ENCODE measurements at places on chromosomes 13 and 19. TPM values are rescaled to one million over a fixed set of nuclear protein-coding genes. Genes with fewer than 3 reads are reported as not detected.

IGFL1 gene
- total RNA-seq: not detected

KLHL26 gene
- total RNA-seq: 3.3 TPM

NUDT15 gene
- 47.9 TPM for total RNA-seq

TLE2 gene
- total RNA-seq: 19.2 TPM

KIR3DL2 gene
- total RNA-seq: not detected

ZNF581 gene
- 10.1 TPM for total RNA-seq

PRR19 gene
- 2.5 TPM for total RNA-seq

CLEC4M gene
- total RNA-seq: not detected

LHFPL6 gene
- 68.9 TPM for total RNA-seq

- no peak for DNase-seq
Observed at GRCh38 chr19:14185158-14185557, 20.8 kb downstream of the ADGRL1 start.

DNA sequence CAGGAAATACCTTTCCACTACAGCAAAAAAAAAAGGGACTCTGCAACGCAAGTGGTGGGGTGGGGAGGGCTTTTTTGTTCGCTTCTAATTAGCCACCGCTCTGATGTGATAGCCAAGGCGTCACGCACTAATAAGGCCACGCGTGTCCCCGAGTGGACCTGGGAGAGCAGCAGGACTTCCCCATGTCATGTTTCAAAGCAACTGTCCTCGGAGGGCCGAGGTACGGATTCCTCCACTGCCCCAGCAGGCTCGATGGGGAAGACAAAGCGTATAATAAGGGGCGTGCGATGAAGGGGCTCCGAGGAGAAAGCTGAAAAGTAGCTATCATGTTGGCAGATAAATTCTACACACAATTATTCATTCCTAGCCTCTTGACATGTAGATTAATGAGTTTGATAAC, 179.7 kb upstream of the ZNF507 start:
- peak; percentile 30 for DNase-seq

- peak; percentile 17 for DNase-seq
Observed at GRCh38 chr19:6260912-6261650, 18.7 kb downstream of the MLLT1 start.

- DNase-seq: no peak
Observed at GRCh38 chr19:58042495-58043340, 8.9 kb downstream of the ZSCAN1 start.

GRCh38 chr13:59603646-59604045, 560.1 kb downstream of the DIAPH3 start:
- no peak for DNase-seq

DNA sequence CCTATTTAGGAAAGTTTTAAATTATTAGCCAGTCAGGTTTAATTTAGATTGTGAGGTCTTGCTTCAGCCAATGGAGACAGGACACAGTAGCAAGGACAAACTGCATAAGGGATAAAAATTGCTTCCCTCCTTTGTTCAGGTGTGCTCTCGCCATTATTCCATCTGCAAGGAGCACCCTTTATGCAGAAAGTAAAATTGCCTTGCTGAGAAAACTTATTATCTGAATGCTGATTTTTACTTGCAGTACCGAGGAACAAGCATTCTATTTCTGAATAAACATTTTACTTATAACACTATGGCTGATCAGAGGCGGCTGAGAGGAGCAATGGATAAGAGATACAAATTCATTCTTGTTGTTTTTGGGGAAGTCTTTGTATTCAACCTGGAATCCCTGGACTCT, 8.0 kb downstream of the CYP4F22 start:
- DNase-seq: no peak

DNA sequence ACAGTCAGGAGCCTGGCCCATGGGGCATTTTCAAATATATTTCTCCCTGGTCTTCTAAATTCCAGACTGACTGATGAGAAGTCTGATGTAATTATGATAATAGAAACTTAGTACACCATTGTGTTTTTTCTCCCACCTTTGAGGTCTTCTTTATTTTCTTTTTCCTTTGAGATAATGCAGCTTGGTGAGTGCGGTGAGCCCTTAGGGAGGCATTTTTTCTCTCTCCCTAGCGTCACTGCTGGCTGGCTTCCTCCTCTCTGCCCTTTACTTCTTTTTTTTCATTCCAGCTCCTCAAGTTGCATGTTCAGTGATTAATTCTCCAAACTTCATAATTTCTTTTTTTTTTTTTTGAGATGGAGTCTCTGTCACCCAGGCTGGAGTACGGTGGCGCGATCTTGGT, 12.8 kb upstream of the CDC42EP5 start:
- DNase-seq: no peak

DNA sequence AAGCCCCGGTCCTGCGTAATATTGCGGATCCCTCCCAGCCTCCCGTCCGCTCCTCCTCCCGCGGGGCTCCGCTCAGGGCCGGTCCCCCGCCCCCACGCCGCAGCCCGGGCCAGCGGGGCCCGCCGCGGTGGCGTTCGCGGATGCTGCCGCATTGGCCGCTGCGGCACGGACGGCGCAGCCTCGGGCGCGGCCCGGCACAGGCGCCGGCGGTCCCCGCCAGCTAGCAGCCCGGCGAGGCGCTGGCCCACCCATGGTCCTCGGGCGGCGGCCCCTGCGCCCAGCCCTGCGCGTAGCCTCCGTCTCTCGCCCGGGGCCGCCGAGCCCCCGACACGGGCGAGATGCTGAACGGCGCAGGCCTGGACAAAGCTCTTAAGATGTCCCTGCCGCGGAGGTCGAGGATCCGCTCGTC, at the start of gene ATP8A2:
ATP8A2 (plus strand) TSS at position 100 of the 409 bp plus-strand sequence; CDS start at position 339, 239 bp downstream.
- DNase-seq: no peak

GRCh38 chr13:98396071-98396710, 180.7 kb downstream of the STK24 start:
- no peak for DNase-seq

DNA sequence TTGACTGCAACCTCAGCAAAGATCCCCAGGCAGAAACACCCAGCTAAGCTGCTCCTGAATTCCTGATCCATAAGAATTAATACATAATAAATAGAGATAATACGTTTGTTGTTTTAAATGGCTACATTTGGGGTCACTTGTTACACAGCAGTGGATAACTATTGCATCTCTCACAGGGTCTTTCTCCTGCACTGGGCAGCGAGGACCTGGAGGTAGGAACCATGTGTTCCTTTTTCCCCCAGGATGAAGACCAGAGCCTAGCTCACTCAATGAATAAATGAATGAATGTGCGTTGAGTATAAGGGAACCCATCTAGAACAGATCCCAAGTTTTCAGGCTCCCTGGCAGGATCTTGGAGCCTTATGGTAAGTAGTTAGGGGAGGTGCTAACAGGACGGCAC, 30.7 kb downstream of the F2RL3 start:
- DNase-seq: no peak

DNA sequence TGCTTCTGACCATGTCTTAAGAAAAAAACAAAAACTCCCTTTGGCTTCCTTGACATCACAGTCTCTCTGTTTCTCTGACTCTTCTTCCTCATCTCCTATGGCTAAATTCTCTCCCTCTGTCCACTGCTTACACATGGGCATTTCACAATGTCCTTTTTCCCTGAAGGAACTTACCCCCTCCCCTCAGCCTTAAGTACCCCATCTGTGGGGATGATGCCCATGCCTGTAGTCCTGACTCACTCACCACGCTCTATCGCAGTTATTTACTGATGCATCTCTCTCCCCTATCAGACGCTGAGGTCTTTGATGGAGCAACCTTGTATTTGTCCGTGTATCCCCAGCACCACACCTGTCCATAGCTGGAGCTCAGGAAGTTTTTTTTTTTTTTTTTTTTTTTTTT, 32.4 kb downstream of the ACTN4 start:
- no peak for DNase-seq

DNA sequence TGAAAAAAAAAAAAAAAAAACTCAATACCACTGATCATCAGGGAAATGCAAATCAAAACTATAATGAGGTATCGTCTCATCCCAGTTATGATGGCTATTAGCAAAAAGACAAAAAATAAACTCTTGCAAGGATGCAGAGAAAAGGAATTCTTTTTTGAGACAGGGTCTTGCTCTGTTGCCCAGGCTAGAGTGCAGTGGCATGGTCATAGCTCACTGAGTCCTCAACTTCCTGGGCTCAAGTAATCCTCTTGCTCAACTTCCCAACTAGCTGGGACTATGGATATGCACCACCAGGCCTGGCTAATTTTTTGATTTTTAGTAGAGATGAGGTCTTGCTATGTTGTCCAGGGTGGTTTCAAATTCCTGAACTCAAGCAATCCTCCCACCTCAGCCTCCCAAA, 59.5 kb downstream of the MICU2 start:
- DNase-seq: no peak
